ENCODE measurements at places on chromosomes 12 and 14.

DNA sequence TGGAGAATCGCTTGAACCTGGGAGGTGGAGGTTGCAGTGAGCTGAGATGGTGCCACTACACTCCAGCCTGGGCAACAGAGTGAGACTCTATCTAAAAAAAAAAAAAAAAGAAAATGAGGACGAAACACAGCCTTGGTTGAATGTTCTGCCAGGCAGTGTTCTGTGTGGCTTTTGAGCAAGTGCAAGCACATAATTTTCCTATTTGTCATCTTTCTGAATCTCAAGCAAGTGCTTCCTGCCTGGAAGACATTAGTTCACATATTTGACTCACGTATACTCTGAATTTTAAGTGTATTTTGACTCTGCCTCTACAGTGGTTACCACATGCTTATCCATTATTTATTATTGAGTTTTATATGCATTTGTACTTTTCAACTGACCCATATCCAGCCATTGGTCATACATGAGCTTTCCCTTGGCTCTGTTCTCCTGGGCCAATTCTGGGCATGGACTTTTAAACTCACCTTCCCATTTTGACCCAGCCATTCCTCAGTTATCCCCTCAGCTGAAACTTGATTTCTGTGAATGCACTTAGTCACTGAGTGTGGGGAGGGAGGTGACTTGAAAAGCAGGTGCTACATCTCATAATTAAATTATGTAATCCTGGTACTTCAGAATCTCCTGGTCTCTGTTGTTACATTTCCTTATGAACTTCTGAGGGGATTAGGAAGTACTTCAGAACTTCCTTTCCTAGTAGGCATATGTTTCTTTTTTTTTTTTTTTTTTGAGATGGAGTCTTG lies 8.1 kb downstream of the OR10G2 start:
- no peak for DNase-seq

DNA sequence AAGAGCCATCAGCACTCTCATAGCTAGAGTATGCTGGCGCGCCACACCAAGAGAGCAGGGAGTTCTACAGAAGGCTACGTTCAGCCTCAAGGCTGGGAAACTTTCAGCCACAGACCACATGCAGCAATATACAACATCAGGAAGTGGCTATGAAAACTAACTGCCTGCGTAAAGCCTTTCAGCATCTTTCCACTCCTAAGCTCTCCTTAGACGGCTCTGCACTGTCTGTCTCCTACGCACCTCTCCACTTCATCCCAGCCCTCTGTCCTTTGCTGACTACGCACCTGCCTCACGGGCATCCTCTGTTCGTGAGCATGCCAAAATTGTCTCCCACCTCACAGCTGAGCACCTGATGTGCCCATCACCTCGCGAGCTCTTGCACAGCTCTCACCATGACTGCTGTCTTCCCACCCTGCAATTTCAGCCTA lies 9.7 kb downstream of the MPHOSPH9 start:
- DNase-seq = no peak

DNA sequence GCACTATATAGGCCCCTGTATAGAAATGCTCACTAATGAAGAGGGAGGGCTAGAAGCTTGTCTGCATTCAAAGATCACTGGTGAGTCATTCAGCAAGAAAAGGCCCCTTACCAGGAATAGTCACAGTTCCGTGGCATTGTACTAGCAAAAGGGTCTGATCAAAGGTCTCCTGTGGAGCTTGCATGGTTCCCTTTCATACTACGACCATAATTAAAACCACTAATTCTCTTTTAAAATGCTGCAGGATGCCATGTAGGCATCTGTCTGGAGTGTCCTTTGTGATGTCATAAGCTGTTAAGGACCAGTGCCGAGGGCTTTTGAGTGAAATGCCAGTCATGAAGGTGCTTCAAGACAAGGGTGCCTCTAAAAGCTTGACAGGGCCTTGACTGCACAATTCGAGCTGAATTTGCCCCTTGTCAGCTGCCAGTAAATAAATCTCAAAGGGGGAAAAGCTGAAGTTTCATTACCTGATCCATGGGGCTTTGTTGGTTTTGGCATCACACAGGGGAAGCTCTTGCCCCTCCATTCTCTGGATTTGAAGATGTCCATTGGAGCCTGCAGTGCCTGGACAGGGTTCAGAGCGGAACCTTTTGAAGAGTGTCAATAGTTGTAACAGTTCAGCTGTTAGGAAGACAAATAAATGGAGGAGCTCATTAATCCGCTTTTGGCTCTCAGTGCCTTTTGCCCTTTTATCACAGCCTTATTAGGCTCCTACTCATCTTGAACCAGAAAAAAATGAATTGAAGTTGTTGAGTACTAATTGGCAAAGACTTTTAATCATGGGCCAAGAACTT lies 69.1 kb downstream of the TMEM260 start:
- DNase-seq = no peak

- no peak for DNase-seq
Measured at GRCh38 chr12:59499774-59500173, 96.1 kb upstream of the SLC16A7 start.

DNA sequence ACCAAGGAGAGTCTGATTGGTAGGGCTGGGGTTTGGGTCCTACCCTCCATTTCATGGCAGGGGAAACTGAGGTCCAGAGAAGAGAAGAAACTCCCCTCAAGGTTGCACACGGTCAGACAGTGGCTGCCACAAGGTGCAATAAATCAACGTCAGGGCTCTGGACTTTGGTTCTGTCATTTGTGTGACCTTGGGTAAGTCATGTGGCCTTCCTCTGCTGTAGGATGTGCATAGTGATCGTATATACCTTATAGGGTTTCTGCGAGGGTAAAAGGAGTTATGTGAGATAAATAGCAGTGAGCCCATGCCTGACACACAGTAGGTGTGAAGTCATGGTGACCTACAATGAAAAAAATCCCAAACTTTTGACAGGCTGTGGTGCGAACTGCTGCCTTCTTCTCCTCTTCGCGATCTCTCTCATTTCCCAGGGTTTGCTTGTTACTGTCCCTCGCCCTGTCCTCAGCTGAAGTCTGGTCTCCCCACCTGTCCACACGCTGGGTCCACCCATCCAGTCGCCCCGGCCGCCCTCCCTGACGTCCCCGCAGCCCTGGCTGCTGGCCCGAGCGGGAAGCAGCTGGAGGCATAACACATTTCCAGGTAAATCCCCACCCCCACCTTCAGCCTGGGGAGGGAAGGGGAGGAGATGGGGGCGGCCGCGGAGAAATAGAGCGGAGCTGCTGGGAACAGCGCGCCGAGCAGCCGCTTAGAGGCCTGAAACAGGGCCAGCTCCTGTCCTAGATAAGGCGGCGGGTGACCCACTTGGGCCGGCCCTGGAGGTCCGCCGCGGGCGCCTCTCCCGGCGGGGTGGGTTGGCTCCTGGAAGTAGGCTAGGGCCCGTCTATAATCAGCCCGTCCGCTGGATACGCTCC lies 1.8 kb upstream of the FAM222A start:
- no peak for DNase-seq

DNA sequence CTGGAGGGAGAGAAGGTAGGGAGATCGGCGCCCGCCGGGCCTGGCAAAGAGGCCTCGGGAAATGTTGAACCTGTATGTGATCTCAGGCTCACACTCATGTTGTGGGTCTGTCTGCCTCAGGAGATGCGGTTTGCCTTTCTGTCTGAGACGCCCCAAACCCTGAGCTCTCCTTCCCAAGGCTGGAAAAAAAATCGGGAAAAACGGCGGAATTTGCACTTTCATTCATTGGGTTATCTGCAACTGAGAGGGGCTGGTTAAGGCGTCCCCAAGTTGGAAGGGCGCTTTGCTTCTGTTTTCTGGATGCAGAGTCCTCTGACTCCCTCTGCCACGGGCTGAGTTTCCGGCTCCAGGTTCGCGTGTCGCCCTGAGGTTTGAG lies 5.0 kb upstream of the HOXC9 start:
- DNase-seq = no peak

GRCh38 chr12:42893803-42894202 lies 304.3 kb upstream of the PRICKLE1 start:
- no peak for DNase-seq

GRCh38 chr12:11822081-11822834 lies 172.8 kb downstream of the ETV6 start:
- DNase-seq = no peak

- DNase-seq = no peak
Measured at GRCh38 chr12:78155546-78155945, 324.9 kb downstream of the NAV3 start.

Data from NCI-H1105 (cell line).